Skeletal muscle cell (primary cell): ENCODE measurements at places on chromosomes 2 and 18.
A peak's percentile ranks its signal among the peaks of the same experiment; 100 is the strongest.

DNA sequence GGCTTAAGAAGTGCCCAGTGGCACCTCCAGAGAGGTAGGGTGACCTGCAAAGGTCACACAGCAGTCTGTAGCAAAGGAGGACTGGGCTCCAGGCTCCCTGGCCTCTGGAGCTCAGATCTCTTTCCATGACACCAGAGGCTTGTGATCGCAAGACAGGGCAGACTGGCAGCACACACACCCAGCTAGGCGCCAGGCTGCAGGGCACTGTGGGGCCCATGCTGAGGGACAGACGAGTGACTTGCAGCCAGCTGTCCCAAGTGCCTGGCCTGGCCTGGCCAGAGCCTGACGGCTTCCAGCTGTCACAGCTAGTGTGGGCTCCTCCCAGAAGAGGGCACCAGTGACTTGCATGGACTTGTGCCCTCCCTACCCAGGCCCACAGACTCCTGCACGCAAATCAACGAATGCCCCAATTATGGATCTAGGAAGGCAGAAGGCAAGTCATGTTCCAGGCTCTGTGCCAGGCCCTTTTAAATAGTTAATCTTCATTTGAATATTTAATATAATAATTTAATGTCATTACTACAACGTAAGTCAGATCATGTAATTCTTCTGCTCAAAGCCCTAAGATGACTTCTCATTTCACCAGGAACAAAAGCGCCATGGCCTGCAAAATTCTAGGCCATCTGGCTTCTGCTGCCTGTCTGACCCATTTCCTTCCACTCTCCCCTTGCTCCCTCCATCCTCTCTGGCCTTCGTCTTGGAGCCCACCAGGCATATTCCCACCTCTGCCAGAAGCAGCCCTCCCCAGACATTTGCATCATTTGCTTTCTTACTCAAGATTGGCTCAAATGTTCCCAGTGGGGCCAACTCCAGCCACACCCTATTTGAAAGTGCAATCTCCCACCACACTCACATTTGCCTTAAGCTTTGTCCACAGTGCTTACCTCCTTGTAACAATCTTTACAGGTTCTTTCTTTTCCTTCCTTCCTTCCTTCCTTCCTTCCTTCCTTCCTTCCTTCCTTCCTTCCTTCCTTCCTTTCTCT, 3.7 kb upstream of the SPEG start:
- peak; percentile 22 for DNase-seq

GRCh38 chr2:9256147-9256546, 49.5 kb downstream of the ASAP2 start:
- no peak for DNase-seq

DNA sequence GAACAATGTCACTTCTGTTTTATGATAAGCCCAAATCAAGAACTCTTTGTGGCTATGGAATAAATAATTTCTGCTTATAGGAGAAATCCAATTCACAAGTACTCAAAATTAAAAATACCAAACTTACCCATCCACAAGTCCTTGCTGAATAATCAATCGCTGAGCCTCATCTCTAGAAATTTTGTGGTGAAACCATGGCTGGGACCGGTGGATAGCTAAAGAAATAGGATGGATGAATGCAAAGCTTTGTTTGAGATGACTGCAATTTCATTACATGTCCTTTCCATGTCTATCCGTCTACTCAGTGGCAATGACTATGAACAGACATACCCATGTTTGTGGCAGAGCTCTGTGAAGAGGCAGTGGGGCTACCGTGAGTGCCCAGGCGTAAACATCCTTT, 124.4 kb downstream of the GRB14 start:
- DNase-seq, result no peak

- DNase-seq, result no peak
Observed at GRCh38 chr2:43230951-43231827, 4.8 kb upstream of the ZFP36L2 start.

DNA sequence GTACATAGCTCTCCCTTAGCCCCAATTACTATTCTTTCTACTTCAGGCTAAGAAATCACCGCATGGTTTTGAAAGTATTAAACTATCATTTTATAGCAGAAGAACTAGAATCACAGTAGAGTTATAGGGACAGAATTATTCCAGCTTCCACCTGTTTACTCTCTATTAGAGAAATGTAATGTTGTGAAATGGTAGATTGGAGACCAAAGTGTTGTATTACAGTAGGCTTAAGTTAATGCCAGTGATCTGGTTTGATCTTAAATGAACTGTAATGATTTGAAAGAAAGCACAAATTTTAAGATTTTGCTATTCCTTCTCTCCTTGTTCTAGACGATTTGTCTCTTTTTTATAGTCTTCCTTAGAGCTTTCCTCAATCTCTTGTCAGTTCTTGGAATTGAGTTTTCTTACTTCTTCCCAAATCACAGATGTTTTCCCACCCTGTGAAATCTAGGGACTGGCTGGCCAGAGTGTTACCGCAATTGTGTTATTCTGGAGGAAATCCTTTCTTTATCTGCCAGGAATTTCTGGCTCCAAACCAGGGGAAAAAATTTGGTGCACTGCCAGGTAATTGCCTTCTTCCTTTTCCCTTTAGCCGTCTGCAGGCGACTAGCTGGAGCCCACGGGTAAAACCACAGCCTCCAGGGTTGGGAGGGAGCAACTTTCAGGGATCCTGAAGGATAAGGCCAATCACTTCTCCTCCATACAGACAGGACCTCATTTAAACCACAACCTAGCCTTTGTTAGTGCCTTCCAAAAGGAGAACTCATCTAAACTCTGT, 51.7 kb downstream of the NOP58 start:
- peak; percentile 75 for DNase-seq

GRCh38 chr2:196200557-196200956, 29.2 kb upstream of the STK17B start:
- DNase-seq, result no peak

- DNase-seq, result no peak
Observed at GRCh38 chr2:2302359-2302758, 28.7 kb downstream of the MYT1L start.

DNA sequence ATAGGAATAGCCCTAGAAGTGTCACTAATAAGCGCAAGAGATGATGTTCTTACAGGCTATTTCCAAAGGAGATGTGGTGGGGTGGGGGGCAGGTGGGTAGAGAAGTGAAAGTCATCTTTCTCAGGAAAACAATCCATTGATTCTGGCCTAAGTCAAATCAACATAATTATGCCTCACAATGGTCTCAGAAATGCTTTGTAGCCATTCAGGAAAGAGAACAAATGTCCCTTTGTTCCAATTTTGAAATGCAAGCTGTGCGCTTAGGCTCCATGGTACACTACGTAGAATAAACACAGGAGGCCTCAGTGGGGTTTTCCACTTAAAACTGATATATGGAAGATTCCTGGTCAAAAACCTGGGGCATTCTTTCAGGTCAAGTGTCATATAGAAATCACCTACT, 529.9 kb upstream of the KLHL29 start:
- DNase-seq, result no peak

GRCh38 chr2:99970292-99970868, 172.0 kb downstream of the AFF3 start:
- no peak for DNase-seq

DNA sequence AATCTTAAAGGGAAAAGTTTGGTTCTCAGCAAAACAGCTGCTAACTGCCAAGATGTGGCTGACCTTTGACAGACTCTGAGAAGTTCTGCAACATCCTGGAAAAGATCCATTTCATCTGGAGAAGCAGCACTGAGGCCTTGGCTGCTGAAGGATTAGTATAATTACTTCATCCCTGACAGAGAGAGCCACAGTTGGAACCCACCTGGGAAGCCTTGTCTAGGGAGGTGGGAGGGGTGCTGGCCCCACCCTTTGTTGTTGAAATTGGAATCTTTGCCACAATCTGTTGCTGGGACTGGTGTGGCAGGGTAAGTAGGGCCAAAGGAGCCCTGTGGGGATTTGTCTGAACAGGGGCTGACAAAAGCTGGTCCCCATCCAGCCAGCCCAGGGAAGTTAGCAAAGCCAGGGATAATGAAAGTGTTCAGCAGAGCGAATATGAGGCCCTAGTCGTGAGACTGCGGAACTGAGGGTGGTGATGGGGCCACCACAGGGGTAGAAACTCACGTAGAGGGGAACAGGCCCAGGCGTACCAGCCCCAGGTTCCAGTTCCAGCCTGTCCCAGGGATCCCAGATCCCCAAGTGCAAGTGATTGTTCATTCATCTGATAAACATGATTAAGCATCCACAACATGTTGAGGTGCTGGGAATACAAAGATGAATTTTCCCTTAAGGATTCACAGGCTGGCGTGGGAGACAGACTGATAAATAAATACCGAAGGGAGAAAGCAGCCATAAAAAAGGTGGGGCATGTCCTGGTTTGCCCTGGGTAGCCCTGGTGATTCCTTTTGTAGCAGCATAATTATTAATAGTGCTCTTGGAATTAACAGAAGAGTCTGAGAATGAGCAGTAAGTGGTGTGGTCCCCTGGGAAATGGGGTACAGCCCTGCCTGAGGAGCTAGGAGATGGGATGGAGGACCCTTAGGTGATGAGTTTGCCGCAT, 60.0 kb downstream of the MYO1B start:
- peak; percentile 91 for DNase-seq

DNA sequence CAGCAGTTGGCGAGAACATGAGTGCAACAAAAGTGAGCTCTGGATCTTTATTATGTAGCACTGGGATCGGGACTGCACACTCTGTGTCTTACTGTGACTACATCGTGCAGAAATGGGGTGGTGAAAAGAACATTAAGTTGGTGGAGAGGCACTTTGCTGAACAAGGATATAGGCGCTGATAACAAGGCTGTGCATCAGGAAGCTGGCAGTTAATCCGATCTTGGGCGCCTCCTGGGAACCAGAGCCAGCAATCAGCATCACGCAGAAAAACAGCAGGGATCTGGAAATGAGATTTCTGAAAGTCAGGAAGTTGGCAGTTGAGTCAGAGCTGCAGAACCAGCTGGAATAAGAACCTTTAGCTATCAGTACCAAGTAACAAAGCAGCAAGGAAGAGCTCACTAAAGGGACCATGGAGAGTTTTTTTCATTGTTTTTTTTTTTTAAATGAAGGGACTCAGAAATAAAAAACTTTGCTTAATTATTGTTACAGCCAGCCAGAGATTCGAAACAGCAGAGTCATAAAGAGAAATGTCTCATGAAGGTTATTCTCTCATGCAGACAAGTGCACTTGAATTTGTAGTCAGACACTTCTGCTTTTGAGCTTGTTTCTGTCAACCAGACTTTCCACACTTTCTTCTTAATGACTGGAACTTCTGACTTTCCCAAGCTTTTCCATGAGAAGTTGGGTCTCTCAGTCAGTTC, 22.8 kb upstream of the MYO3B start:
- DNase-seq, result no peak

GRCh38 chr18:52652391-52652790, 312.4 kb downstream of the DCC start:
- no peak for DNase-seq

- no peak for DNase-seq
Observed at GRCh38 chr2:43273529-43273928, 47.1 kb upstream of the ZFP36L2 start.

DNA sequence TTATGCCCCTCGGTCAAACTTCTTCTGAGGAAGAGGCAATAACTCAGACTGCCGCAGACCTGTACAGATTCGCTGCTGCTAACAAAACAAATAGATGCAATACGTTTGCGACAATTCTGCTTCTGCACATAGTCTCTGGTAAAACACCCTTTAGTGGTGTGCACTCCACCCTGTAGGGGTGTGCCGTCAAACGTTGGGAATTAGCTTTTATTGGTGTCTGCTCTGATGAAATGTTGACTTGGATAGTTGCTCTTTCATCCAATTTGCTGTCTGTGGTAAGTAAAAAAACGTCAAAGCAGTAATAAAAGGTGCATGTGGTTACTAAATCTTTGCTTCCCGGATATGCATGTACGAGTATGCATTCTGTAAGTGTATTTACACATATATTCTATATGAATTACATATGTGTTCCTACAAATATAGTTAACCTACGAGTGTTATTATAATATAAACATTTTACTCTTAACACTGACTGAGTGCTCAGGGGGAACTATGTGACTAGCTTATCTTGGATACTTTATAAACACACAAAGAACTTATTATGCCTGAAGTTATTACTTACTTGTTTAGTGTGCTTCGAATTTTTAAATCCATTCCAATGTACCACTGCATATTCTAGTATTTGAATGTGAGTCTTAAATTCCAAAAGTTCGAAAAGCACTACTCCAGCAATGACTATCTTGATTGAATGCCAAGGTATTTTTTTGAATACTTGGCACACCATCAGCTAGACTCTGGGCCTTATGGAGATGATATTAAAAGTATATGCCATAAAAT, 610.2 kb downstream of the ZEB2 start:
- no peak for DNase-seq

DNA sequence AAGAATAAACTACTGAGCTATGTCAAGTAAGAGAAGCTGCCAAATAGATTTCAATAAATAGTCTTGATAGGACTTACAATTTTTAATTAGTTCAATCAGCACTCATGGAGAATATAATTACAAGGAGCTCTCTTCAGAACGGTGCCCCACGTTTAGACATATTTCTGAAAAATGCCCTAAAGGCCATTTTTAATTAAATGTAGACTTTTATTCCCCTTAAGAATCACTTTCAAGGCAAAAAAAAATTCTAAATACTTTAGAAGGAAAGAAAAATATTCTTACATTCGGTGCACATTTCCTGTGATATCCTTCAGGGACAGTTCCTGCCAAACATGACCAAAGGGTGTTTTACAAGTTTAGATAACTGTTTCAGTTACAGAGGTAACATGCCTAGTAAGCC, 202.5 kb upstream of the CDH7 start:
- DNase-seq, result no peak

GRCh38 chr18:50013363-50014138, 181.4 kb downstream of the MYO5B start:
- DNase-seq, result peak; percentile 25
